ENCODE measurements at places on chromosomes 13 and 19.

- no peak for DNase-seq
Observed at GRCh38 chr13:36986462-36987240, 12.5 kb downstream of the ALG5 start.

- no peak for DNase-seq
Observed at GRCh38 chr13:51339952-51340732, 651 bp downstream of the SERPINE3 start.

DNA sequence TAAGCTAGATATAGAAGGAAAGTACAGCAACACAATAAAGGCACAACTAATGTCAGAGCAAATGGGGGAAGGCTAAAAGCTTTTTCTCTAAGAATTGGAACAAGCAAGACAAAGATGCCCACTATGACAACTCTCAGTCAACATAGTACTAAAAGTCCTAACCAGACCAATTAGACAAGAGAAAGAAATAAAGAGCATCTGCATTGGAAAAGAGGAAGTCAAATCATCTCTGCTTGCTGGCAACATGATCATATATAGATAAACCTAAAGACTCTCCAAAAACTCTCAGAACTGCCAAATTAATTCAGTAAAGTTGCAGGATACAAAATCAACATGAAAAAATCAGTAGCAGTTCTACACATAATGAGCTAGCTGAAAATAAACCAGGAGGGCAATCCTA is 542.0 kb downstream of the DIAPH3 start:
- no peak for DNase-seq

DNA sequence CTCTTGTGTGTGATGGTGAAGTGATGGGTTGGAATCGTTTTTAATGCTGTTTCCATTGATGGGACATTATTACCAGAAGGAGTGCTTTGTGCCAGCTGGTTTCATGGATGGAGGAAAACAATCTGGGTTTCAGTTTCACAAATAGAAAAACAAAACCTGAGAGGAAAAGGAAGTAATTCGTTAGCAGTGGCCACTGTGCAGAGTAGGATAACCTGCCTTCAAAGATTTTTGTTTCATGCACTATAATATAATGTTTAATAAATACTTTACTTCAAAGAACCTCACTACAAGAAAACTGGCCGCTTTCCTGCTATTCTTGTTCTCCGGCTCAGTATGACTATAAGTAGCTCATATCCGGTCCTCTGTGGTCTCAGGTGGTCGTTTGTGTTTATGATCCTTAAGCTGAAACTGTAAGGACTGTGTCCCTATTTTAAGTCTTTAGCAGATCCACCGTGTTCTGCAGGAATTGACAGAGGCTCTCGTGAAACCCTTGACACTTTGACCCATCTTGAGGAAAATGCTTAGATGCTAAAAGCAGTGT is 104.7 kb downstream of the GGACT start:
- no peak for DNase-seq

- no peak for DNase-seq
Observed at GRCh38 chr13:101492251-101492910, 39.9 kb downstream of the ITGBL1 start.

- DNase-seq = no peak
Observed at GRCh38 chr13:42929886-42930535, 62.0 kb downstream of the EPSTI1 start.

DNA sequence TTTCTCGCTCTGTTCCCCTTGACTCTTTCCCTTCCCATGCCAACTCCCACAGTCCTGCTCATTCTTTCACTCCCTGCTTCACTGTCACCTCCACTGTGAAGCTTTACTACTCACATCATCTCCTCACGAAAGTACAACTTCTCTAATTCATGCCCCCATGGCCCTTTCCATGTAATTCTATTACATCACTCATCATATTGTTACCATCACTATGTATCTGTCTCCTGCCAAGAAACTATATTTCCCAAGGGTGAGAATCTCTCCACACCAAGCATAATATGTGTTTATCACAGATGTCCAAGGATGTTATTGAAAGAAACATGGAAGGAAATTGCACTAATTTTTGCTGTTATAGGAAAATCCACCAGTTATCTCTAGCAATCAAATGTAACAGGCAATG is 37.2 kb upstream of the LRCH1 start:
- DNase-seq = no peak

- no peak for DNase-seq
Observed at GRCh38 chr19:43662487-43662886, 7.5 kb downstream of the PLAUR start.

DNA sequence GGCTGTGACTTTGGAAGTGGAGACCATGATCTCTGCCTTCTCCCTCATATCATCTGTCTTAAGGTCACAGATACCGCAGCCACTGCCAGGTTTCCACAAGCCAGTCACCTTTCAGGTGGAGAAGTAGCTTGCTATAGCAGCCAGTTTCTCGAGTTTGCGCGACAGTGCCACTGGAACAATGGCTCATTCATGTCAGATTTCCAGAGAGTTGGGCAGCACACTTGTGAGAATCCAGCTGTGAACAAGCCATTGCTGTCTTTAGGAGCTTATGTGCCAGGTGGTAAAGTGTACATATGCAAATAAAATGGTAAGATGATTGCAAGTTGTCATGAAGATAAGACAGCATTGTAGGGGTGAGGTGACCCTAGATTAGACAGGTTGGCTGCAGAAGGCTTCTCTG is 22.3 kb downstream of the GARRE1 start:
- DNase-seq = no peak

DNA sequence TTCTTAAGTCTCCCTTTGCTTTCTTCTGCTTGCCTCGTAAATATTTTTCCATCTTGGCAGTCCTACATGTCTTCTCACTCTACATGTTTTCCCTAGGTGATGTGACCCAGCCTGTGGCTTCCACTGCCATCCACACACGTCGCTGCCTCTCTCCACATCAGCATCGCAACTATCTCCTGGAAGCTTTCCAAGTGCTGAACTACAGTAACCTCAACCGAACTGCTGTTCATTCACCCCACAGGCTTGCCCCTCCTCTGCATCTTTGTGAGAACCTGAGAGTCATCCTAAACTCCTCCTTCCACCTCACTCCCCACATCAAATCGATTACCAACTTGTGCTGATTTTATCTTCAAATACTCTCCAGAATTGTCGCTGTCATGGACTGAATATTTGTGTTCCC is 41.2 kb upstream of the USPL1 start:
- DNase-seq = peak; percentile 27

DNA sequence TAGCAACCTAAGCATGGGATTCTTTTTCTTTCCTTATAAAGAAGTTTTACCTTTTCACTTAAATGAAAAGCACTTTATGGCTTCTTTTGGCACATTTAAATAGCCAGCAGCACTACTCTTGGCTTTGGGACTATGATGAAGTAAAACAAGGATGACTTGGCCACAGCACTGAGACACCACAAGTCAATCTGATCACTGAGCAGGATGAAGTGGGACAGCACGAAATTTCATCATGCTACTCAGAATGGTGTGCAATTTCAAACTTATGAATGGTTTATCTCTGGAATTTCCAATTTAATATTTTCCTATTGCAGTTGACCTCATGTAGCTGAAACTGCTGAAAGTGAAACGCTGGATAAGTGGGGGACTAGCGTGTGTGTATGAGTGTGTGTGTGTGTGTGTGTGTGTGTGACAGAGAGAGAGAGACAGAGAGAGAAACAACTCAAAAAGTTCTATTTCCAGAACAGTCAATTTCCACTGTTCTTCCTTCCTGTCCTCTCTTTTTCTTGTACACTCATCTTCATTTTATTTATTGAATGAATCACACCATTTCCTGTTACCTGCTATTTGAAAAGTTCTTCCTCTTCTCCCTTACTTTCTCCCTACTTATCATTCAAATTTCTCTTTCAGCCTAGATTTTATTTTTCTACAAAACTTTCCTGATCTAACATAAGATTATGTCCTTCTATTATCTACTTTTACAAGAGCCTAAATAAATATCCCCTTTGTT is 414.2 kb upstream of the MIR17HG start:
- DNase-seq = no peak

DNA sequence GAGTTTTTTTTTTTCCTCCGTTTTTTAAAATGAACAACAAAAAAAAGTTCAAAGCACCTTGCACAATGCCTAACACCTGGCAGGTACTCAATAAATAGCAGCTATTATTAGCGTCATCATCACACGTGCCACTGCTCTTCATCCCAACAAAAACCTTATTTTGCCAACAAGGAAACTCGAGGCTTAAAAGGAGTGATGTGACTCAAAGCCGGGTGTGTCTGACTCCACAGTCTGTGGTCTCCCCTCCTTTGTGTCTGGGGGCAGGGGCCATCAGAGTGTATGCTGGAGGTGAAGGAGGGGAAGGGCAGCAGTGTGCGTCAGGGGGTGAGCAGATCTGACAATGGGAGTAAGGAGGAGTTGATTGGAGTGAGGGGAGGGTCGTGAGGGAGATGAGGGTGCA is 34.1 kb upstream of the POU2F2 start:
- no peak for DNase-seq

DNA sequence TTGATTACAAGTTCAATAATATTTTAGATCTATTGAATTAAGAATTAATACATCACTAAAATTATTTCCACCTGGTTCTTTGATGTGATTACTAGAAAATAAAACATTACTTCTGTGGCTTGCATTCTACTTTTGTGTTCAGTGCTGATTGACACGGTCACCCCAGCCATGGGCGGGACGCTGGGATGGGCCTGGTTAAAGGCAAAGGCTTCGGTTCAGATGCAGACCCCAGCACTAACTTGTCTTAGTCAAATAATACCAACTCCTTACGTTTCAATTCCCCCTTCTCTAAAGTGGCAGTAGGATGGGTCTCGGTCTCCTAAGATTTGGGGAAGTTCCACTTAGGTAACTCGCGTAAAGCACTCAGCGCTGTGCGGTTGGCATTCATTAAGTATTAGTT is 144.9 kb downstream of the URI1 start:
- DNase-seq = no peak

- no peak for DNase-seq
Observed at GRCh38 chr19:7820588-7820987, 9.4 kb upstream of the EVI5L start.

- DNase-seq = no peak
Observed at GRCh38 chr19:18768046-18768771, 22.9 kb downstream of the COMP start.

- DNase-seq = no peak
Observed at GRCh38 chr13:45107539-45107938, 12.8 kb upstream of the GTF2F2 start.

- DNase-seq = no peak
Observed at GRCh38 chr13:51608857-51609406, 24.7 kb downstream of the WDFY2 start.

- no peak for DNase-seq
Observed at GRCh38 chr19:6070720-6071485, 39.4 kb downstream of the RFX2 start.

DNA sequence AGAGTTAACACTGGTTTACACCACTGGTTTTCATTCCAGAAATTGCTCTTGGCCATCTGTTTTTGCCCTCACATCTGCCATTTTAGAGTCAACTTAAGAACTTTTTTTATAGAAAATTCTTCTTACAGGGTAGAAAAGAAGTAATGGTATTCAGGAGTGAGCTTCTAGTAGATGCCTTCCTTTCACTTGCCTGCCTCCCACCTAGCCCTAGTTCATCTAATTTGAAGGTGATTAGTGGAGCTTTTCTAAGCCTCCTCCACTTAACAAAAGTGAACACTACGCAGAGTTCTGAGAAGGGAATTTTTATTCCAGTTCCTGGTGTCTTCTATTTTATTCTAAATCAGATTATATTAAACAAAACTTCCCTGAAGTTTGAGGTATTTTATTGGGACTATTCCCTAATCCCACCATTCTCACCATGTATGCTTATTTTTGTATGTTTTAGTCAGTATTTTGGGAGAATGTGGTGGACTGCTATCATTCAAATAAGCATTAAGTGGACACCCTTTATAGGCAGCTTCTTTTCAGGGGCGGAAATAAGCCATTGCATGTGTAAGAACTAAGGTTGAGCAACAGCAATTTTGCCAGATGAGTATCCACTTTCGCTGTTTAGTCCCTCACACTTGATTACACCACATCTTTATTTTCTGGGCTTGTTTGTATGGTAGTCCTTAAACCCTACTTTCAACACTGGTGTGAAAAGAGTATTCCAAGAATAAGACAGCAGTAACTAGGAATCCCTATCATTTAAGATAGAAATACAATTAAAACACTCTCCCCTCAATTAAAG is 156.9 kb downstream of the ENOX1 start:
- no peak for DNase-seq

DNA sequence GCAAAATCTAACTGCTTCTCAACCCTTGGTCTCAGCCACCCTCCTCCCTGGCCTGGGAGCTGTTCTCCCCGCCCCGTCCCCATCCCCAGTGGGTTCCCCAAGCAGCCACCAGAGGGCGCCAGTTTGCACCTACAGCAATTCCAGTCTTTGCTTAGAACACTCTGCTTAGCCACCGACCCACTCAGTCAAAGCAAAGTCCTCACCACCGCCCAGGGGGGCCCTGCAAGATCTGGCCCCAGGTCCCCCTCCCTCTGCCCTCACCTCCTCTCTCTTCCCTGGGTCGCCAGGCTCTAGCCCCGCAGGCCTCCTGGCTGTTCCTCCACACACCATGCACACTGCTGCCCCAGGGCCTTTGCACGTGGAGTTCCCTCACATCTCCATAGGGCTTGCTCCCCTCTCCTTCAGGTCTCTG is 12.4 kb downstream of the TMEM143 start:
- DNase-seq = peak; percentile 68

GRCh38 chr13:46968450-46968849 is 71.6 kb upstream of the HTR2A start:
- no peak for DNase-seq

DNA sequence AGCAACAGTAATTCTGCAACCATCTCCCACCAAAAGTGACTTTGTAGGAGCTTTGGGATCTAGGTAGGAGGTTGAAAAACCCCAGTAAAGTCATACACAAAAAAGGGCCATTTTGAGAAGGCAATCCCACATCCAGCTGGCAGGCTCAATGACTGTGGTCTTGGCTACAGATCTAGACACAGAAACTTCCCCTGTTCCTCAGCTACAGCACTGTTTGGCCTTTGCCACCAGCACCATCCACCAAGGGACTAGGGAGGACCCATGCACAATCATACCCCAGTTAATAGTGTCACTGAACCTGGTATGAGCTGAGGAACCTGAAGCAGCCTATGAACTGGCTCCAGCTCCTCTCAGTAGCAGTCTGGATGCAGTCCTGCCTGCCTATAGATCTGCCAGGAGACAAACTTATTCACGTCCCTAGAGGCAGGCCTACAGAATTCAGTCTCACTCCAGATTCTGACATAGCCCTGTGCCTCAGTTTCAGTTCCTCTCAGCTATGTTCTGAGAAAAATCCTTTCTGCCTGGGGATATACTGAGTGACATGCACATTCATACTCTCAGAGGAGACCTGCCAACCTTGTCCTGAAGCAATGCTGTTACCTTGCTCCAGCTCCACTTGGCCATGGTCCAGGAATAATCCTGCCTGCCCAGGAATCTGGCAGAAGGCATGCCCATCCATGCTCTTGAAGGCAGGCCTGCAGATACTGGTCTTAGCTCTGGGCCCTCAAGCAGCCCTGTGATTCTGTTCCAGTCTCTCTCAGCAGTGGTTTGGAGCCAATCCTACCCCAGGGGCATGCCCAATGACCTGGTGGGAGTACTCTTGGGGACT is 2048.3 kb upstream of the PCDH20 start:
- no peak for DNase-seq

GRCh38 chr19:33381101-33381500 is 7.6 kb downstream of the CEBPG start:
- DNase-seq = no peak

GRCh38 chr13:79659121-79659521 is 178.2 kb downstream of the NDFIP2 start:
- no peak for DNase-seq

Data from stimulated activated CD8-positive, alpha-beta memory T cell treated with anti-CD3 and anti-CD28 coated beads, Interleukin-2, amount 100 ng/mL, for 1 hour (primary cell).